ENCODE measurements at places on chromosomes 1 and 21.

DNA sequence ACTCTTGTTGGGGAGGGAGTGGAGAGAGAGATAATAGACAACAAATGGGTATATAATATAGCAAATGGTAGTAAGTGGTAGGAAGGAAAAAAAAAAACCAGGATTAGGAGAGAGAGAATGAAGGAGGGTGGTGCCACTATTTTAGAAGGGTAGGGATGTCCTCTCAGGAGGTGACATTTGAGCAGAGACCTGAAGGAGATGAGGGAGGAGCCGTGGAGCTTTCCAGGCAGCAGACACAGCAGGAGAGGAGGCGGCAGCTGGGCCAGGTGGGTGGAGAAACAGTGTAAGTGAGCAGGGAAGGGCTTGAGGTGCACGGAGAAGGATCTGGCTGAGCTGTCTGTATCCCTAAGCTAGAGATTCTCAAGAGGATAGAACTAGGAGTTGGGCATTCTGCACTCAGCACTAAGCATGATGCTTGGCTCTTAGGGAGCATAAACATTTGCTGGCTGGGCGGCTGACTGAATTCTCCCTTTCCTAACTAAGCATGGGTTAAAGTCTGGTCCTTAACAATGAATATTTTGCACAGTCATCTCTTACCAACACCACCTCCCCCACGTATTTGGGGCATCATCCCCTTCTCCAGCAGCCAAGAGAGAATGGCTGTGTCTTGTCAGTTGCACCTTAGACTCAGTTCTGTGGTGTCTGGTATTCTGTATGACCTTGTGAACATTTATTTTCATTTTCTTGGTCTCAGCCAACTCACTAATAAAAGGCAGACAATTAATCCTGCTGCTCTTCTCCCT lies 27.6 kb upstream of the SARS1 start:
- DNase-seq, result no peak

- no peak for DNase-seq
Measured at GRCh38 chr1:244050835-244051444, at the start of gene ZBTB18. Gene ZBTB18, plus strand, starts transcription at chr1:244051283. Its CDS starts 149 bp downstream, at chr1:244051432.

GRCh38 chr1:45375104-45376090 lies 35.2 kb upstream of the MUTYH start:
- DNase-seq, result no peak

- DNase-seq, result peak; percentile 46
Measured at GRCh38 chr1:182143825-182144645, 82.5 kb upstream of the ZNF648 start.

DNA sequence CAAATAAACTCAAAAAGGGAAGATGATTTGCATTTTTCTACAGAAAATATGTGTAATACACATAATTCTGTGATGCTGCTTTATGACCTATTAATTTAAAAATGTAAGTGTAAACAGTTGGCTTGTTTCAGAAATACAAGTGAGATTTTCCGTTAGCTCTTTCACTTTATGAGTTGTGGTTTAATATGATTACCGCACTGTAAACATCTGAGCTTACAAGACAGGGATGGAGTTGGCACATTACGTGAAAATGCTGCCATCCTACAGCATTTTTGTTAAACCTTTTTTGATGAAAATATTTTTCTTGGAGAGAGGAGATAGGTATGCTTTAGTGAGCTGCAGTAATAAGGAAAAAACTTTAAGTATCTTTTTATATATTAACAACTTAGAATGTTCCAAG lies 426.8 kb upstream of the ADAMTS5 start:
- no peak for DNase-seq

DNA sequence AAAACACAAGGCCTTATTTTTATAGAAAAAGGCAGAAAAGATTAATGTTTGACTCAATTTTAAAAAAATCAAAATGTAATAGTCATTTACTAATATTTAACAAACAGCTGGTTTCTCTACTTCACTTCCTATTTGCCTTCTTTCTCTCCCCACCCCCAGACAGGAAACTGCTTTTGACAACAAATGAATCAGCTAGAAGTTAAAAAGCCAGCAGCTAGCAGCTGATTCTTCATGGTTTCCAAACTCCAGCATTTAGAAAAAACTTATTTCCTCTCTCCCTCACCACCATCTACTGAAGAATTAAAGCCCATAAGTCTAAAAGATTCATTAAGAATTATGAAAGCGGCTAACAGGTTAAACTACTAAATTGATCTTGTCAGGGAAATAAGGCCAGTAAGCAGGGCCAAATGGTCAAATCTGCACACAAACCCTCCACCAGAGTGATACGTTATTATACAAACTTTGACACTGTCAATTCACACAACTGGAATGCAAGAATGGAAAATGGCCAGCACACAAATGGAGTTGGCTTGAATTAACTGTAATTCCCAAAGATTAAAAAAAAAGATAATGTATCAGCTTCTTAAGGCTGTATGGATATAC lies 4.0 kb downstream of the WDR26 start:
- DNase-seq, result peak; percentile 82

DNA sequence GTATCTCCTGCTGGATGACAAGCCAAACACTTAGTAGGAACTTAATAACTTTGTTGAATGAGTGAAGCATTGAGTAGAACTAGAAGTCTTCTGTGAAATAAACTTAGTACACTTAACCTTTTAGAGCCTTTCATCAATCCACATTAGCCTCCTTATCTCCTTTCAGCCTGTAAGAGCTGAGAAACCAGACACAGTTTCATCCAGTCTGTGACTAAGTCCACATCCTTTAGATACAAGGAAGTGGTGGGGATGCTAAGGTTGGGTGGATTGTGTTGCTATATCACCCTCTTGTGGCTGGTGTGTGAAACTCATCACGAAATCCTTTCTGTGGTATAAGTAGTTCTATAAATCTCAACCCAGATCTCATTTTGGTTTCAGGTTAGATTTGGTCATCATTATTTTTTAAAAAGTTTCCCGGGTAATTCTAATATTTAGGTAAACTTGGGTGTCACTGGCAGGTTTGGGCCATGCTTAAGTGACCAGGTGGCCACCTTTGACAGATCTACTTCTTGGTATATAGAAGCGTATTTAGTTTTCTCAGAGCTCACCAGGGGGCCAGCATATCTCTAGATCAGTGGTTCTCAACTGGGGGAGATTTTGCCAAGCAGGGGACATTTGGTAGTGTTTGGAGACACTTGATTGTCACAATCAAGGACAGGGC lies 27.8 kb upstream of the CD84 start:
- DNase-seq, result peak; percentile 81

- no peak for DNase-seq
Measured at GRCh38 chr1:95451054-95451453, 217.0 kb downstream of the RWDD3 start.

DNA sequence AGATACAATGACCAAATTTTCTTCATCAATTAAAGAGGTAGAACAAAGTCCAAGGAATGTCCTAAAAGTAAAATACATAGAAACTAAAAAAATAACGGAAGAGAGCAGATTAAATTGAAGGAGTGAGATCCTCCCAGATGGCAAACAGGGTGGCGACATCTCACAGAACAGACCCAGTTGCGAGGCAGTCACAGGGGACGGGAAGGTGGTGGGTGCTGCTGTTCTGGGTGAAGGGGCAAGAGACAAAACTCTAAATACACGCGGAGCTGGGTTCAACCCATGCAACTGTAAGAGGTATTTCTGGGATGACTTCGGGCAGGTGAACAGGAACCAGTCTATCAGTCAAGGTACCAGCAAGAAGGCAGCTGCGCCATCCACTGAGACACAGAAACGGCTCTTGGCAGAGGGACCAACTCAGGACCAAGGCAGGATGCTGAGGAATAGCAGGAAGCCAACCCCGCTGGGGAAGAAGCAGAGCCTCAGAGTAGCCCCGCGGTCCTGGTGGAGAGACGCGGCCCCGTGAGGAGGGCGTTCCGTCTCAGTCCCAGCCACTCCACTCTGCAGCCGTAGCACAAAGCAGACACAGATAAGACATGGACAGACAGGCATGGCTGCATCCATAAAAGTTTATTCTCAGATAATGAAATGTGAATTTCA lies 32.2 kb downstream of the WDR4 start:
- DNase-seq, result no peak

DNA sequence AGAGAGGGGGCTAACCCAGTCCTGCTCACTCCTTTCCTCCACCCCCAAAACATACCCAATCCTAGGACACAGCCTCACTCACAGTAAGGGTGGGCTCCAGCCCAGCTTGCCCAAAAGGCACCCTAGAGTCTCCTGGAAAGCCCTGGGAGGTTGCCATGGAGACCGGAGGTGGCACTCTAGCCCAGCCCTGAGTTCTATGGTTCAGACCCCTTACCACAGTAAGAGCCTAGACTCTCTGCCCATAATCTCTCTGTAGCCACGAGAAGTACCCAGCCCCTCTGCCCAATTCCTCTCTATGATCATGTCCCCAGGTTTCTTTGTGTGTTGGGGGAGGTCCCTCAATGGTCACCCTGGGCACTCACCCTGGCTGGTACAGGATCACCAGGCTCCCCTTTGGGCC lies 14.4 kb downstream of the COL16A1 start:
- no peak for DNase-seq

DNA sequence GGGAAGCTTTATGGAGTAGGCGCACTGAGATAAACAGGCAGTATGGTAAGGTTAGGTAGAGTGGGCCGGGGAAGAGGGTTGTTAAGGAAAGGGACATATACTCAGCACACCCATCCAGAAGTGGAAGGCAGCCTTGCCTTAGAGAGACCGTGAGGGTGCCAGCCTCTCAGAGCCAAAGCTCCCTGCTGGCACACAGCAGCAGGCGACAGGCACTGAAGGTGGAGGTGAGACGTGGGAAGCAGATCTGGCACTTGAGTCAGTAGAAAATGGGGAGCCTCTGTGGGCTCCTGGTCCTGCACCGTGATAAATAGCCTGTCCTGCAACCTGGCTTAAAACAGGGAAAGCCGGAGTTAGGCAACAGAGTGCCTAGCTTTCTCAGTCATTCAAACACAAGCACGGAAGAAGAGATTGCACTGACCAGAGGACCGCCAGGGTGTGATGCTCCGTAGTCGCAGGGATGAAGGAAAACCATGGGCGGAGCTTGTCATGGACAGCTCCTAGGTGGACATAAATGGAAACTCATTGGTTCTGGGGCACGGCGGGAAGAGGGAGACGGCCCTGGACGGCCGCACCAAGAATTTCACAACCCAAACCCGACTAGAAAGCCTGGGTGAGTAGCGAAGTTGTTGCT lies 15.5 kb downstream of the KCNK1 start:
- no peak for DNase-seq

DNA sequence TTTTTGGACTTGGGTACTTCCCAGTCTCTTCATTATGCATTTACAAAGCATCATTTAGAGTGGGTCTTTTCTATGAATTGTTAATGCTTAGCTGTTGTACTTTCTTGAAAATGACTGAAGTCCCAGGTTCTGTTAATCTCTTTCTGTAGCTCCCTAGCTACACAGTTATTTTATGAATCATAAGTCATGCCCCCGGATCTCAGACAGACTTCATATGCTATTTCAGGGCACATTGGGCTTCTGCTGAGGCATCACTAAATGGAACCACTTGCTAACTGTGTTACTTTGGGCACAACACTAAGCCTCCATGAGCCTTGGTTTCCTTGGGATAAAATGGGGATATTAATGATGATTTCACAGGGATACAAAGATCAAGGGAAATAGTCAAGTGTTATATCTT lies 55.5 kb upstream of the RBM15 start:
- DNase-seq, result no peak

GRCh38 chr1:8096105-8097011 lies 70.2 kb upstream of the ERRFI1 start:
- DNase-seq, result no peak

DNA sequence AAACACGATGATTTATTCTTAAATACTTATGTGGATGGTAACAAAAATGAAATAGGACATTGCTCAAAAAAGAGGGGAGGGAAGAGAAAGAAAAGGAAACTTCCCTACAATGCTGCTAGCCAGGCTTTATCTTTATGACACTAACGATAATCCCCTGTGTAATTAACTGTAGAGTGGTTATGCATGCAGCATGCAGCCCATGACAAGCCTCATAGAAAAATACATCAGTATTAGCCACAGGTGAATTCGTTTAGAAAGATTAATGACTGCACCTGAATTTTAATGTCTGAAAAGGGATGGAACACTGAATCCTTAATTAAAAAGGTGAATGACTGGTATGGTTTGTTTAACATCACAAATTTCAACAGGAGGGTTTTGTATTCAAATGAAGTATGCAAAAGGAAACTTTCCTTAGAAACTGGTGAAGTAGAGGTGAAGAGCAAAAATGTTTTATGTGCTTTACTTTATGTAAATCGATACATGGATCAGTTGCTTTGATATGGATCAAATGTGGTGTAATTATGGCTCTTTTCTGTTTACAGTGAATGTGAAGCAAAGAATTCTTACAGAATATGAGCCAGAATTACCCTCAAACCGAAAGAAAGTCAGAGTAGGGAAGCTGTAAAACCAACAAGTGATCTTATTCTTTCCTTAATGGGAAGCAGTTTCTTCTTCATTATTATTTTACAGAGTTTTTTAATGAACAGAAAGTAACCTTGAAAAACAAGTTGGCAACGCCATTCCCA lies 569.6 kb upstream of the ADGRL2 start:
- no peak for DNase-seq

GRCh38 chr1:54848134-54848948 lies 38.7 kb downstream of the DHCR24 start:
- DNase-seq, result no peak

- no peak for DNase-seq
Measured at GRCh38 chr1:115495625-115496024, 146.1 kb upstream of the VANGL1 start.

DNA sequence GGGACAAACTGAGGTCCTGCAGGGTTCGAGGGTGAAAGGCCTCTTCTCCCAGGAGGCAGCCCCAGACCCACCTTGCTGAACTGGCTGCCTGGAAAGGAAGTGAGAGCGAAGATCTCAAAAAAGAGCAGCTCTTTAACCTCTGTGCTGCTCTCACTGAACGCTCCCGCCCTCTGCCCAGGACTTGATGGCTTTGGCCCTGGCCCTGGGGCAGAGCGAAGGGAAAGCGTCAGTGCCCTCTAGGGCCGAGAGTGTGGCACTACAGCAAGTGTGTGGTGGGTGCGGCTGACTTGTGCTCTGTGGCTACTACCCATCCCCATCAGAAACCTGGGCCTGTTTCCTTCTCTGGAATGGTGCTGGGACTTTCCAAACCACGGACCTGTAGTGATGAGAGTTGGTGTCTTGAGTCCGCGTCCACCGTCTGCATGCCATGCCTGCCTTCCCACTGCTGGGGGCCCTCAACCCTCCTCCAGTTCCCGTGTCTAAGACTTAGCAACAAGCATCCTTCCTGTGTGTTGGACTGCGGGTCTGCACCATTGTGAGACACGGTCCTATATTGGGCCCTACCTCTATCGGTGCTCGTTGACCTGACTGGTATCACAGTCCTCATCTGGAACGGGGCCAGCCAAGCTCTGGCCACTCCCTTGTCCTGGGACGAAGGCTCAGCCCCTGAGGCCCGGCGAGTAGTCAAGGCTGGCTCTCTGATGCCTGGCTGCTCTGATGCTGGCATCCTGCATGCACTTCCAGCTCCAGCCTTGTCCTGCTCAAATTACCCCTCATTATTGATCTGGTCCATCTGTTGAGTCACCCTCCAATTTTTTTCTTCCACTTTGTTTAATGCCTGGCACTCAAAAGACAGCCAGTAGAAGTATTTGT lies 180.3 kb downstream of the DISC1 start:
- DNase-seq, result peak; percentile 12

- no peak for DNase-seq
Measured at GRCh38 chr1:23795676-23796465, 4.7 kb downstream of the GALE start.

- DNase-seq, result no peak
Measured at GRCh38 chr21:23837564-23837963, 1769.7 kb downstream of the MRPL39 start.
